Nephron progenitor cell (in vitro differentiated cells): ENCODE measurements at places on chromosomes 12 and 14.

GRCh38 chr12:124390442-124391097 lies 95.7 kb downstream of the RFLNA start:
- DNase-seq: no peak

- DNase-seq: no peak
Measured at GRCh38 chr12:20451761-20452160, 83.4 kb downstream of the PDE3A start.

DNA sequence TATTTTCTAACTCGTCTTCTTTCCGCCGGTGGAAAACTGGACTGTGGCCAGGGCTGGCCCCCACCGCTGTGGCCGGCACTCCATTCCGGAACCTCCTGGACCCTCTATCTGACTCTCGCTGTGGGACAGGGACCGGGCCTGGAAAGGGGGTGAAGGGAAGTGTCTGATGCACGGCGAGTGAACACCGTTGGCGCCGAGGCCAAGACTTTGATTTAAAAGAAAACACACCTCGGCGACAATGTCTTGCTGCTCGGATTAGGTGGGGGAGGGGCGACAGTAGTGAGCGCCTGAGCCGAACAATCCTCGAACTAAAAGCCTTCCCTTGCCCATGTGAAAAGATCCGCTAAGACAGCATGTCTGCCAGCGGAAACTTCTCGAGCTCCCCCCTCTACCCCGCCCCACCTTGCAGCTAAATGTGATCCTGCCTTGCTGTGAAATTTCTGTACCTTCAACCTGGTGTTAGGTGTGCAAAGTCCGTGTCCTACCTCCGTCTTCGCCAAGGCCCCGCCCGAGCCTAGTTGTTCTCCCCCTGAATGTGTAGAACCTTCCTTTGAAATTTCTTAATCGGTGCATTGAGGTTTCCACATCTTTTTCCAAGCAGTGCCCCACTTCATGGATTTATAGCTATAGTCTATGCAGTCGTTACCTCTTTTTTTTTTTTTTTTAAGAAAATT lies 862 bp upstream of the HOTAIR start:
- DNase-seq: no peak

DNA sequence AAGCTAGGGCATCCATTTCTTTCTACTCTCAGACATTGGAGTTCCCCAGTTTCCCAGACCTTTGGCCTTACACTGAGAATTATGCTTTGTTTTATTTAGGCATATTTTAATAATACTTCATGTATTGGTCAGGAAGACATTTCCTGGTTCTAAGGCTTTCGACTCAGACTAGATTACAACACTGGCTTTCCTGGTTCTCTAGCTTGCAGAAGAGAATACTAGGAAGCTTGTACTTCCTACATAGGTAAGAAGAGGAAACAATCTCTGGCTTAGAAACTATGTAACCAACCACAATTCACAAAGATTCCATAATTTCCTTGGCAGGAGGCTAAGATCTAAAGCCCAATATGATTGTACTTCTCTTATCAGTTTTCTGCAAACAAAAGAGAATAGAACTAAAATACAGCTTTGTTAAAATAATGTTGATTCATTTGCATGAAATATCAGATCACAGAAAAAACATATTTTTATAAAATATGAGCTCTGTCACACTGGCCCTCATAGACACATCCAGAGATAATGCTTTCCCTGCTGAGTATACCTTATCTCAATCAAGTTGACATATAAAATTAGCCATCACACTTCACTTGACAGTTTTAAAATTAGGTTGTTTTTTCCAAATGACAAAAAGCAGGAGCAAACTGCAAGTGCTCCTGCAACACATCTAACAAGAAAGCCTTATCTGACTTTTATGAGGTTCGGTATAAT lies 30.5 kb downstream of the CLEC2D start:
- DNase-seq: no peak

DNA sequence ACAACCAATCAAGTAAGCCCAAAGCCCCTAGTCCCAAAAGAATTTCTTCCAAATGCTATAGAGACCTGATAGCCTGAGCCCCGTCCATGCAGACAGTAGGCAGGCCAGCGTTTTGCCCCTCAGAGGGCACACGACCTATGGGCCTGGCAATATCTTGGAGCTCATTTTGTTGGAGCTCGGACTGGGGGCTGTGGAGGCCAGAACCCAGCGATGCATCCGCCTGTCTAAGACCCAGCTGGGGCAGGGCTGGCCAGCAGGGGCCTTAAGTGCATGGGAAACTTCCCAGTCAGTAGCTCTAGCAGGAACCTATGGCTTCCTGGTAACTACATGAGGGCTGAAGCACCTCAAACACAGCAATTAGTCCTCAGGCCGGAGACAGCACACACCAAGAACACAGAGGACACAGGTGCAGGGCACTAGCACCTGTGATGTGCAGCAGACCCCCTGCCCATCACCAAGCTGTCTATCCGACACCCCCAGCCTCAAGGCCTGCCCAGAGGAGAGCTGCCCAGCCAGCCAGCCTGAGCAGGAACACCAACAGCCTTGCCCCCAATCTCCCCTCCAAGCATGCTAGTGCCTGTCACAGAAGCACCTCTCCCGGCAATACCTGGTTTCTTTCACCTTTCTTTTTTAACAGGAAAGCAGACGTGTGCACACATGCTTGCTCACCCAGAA lies 50.8 kb downstream of the ARL6IP4 start:
- no peak for DNase-seq

DNA sequence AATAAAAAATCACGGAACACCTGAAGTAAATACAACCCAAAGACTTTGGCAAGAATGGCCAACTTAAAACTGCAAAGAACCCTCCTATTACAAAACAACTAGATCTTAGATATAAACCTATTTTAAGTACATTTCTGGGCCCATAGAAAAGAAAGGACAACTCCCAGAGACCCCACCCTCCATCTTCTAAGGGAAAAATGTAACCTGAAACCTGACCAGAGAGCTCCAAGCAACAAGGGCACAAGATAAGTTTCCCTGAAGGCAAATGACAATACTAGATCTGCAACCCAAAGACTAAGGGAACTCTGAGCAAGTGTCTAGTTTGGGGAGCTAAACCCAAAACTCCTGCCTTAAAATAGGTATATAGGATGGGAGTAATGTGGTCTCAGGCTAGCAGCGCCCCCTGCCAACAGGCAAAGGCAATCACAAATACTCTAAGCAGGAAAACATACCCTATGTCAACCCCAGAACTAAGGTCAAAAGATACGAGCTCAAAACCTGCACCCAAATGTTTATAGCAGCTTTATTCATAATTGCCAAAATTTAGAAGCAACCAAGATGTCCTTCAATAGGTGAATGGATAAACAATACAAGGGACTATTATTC lies 218.9 kb downstream of the ITPR2 start:
- DNase-seq: peak; percentile 42

DNA sequence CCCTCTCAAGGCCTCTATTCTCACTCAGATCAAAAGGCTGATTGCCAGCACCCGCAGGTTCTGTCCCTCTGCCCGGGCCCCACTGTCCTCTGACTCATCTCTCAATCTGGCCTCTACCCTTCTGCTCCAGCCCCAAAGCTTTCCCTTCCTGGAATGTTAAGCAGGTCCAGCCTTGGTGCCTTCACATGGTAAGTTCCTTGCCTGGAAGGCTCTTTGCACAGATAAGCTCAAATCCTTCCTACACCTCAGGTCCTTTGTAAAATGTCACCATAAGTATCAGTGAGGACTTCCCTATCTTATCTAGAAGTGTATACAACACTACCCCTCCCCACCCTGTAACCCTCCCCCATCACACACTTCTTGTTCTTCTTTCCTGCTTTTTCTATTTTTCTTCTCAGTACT lies 22.2 kb downstream of the LPCAT3 start:
- no peak for DNase-seq

GRCh38 chr14:96639550-96639949 lies 137.4 kb downstream of the PAPOLA start:
- no peak for DNase-seq
